ENCODE measurements at places on chromosomes 4 and X. TPM values are rescaled to one million over a fixed set of nuclear protein-coding genes. Genes with fewer than 3 reads are reported as not detected.

NLGN3 gene
- total RNA-seq = 0.86 TPM

PABPC5 gene
- total RNA-seq = not detected

DNA sequence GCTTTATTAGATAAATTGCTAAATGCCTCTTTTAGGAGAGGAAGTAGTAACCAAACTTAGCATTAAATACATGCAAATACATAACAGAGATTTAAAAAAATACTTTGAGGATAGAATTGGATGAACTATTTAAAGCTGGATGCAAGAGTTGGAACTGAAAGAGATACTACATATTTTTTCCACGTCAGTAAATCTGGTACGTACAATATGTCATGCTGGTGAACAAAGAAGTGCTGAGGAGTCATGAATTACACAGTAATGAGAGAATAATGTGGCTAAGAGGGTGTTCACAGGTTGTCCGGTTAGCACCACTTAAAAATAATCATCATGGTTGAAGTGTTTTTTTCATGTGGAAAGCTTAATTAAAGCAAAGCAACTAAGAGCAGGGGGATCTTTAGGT is 184.1 kb upstream of the FRMPD4 start:
- H3K27me3 ChIP-seq = no peaks in the 10 kb centered on the region
- no peak overlapping the region for H3K27ac ChIP-seq
- H3K4me1 ChIP-seq = no peaks in the 10 kb centered on the region
- DNase-seq = no peak
- no peaks in the 10 kb centered on the region for H3K36me3 ChIP-seq

DNA sequence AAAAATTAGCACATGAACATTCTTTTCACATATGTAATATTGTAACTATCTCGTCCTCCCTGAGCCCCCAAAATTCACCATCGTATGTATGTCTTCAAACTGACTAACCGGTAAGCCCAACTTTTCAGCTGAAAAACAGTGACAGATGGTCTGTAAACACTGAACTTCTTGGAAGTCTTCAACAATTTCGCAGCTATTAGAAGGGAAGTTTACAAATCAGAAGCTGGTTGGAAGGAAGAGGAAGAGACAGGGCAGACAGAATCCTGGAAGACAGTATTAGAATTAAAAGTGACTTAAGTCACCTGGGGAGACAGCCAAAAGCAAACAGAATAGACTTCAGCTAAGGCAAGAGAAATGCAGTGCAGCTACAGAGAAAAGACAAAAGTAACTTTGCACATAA is 858.4 kb downstream of the ADGRL3 start:
- no peak overlapping the region for H3K4me3 ChIP-seq
- H3K27me3 ChIP-seq = no peaks in the 10 kb centered on the region
- DNase-seq = no peak
- H3K36me3 ChIP-seq = no peaks in the 10 kb centered on the region

Data from activated CD4-positive, alpha-beta memory T cell treated with anti-CD3 and anti-CD28 coated beads for 36 hours (primary cell).